ENCODE measurements at places on chromosomes 16 and 17.

DNA sequence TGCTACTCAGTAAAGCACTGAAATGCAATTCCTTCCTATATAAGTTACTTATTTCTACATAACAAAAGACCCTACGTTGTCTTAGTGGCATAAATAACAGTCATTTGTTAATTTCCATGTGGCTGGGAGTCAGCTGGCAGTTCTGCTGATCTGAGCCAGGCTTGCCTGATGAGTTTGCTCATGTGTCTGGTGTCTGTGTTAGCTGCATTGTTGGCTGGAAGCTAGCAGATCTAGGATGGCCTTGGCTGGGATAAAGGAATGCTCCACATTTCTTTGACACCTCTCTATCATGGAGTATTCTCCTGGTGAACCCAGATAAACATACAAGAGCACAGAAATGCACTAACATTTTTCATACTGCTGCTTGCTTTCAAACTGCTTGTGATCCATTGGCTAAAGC lies 264.4 kb upstream of the MON1B start:
- DNase-seq: no peak

DNA sequence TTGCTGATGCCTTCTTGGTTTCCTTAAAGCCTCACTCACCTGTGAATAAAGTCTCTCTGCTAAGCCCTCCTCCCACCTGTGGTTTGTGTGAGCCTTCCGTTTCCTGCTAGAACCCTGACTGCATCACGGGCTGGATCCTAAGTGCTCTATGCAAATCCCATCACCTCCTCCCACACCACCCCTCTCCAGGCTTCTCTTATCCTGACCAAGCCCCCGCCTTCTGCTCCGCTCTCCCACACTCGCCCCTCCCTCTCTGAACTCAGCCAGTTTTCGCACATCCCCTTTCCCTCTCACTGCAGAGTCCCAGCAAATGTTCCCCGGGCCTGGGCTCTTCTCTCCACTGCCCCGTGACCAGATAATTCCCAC lies 51.8 kb downstream of the PIMREG start:
- DNase-seq: no peak

- no peak for DNase-seq
Observed at GRCh38 chr16:84329843-84330684, 35.4 kb downstream of the WFDC1 start.

GRCh38 chr16:74511961-74512360 lies 90.7 kb upstream of the CLEC18B start:
- no peak for DNase-seq

DNA sequence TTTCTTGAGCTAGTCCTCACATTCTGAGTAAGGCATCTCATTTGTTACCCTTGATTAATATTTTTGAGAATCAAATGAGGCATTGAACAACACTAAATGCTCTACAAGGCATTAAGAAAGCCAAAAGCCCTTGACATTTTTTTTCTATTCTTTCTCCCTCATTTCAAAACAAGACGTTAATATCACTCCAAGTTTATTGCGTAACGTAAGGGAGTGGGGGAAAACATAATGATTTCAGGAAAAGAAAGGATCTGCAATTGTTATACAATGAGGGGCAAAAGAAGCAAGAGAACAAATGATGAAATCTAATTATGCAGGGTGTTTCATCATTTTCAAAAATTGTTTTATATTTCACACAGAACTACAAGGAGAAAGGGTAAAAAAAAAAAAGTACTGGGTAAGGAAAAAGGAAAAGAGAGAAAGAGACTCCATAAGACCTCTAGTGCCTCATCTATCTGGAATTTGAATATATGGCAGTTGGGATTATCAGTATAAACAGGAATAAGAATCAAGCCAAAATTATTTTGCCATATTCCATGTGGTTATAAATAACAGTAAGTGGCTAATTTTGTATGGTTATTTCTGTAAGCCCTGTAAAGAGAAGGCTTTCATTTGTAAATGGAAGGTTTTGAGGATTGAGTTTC lies 163.0 kb downstream of the ABCA8 start:
- no peak for DNase-seq

DNA sequence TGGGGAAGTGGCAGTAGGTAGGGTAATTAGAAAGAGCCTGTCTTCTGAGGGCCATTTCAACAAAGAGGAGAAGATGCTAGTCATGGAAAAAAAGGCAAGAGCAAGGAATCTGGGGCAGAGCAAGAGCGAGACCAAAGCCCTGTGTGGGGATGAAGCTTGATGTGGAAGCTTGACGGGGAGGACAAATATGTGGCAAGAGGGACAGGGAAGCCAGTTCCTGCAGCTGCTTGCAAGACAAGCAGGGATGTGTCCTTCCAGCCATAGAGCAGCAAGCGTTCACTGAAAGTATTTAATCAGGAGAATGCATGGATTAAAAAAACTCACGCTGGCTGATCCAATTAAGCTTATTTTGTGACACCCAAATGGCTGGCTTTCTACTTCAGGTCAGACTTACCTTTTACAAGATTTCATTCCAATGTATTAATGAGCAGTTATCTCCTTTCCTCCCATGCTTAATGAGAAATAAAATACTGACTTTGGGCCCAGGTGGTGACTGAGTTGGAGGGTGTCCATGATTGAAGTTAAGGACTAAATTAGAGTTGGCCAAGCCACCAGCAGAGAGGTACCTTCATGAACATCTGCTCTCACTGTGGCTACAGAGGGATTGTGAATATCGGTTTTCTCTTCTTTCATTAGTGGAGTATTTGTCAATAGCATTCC lies 76.8 kb downstream of the ABCA8 start:
- no peak for DNase-seq

GRCh38 chr16:49701065-49701685 lies 154.7 kb downstream of the ZNF423 start:
- no peak for DNase-seq

- DNase-seq: no peak
Observed at GRCh38 chr16:57855188-57855587, 52.9 kb upstream of the KIFC3 start.

DNA sequence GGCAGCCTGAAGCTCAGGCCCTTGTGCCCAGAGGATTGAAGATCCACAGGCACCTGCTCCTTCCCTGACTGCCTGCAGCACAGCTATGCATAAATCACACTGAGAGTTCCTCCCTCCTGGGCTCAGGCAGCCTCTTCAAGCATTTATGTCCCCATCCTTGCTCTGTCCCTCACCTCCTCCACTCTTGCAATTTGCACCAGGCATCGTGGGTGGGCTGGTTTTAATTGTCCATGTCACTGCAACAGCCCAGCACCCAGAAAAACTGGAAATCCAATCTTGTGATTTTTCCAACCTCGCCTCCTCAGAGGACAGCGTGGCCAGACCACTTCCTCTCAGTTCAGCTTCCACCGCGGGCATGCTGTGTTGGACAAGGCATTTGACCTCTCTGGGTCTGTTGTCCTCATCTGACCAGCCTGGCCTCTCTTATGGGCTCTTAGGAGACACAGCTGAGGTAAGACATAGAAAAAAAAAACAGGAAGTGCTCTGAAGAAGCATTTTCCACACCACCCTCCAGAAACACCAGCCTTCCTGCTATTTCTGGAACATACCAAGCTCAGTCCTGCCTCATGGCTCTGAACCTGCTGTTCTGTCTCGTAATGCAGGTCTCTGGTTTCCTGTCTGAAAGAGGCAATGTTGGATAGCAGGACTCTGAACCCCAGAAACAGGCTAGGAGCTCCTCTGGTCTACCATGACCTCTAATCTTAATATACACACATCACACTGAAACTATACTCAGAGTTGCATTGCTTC lies 8.3 kb downstream of the TMEM114 start:
- DNase-seq: no peak

- DNase-seq: no peak
Observed at GRCh38 chr16:30744183-30744582, 4.0 kb upstream of the PHKG2 start.

DNA sequence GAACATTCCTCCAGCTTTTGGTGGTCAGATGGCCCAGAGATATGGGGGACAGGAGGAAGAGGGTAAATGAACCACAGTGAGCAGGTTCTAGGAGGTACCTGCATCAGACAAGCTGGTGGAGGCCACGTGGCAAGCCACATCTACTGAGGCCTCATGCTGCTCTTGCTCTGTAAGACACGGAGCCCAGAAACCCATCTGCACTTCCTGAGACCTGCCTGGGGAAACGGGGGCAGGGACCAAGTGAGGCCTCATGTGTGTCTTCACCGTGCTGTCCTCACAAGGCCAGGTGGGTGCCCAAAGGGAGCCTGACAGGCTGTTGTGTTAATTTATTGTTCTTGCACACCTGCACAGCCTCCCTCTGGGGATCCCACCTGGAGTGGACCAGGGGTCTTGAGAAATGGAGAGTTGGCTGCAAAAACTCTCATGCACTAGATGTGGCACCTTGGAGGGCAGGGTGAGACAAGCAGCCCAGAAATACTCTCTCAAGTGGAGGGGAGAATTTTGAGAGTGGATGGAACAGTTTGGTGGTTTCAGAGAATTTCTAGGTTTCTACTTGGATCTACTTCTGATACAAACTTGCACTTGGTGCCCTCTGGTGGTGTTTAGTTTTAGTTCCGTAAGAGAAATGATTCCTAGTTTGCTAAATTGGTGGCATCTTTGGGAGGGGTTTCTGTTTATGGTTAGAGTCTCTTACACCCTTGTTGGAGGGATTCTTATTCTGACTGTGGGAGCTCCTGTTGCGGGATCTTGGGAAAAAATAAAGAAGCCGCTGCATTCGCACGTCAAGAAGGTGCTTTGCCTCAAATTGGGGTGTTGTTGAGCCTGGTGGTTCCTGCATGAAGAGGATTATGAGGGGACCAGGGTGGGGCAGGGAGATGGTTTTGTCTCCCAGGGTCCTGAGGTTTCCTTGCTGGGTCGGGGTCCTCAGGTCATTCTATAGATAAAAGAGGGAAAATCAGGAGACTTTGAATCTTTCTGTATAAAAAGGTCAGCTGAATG lies 47.5 kb downstream of the SLC6A2 start:
- DNase-seq: peak; percentile 34

DNA sequence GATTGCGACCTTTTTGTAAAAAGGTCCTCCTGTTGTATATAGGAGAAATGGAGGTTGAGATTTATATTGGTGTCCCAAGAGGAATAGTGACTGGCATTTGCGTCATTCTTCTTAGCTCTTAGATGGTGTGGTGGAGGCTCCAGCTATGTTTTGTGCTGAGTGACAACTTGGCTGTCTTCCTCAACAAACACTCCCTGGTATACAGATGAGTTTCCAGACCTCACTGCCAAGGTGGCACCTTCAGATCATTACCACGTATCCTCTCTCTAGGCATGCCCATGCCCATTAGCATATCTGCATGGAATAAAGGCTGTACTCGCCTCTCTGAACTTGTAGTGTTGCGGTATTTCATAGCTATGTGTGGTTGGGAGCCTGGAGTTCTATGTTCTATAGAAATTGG lies 120.0 kb downstream of the MAP2K4 start:
- no peak for DNase-seq

DNA sequence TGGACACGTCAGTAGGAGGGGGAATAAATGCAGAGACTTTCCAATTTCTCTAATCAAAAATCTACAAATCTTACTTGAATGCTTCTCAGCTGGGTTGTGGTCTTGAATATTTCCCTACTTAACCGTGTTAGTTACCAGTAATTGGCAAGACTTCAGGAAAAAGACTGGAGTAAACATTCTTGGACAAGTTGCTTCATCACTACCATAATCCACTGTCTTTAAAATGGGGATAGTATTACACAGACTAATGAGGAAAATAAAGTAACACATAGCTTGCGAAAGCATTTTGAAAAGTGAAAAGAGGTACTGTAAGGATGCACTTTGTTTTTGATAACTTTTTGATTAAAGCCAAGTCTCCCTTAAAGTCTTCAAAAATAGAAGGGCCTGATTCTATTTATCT lies 18.4 kb downstream of the MYH1 start:
- DNase-seq: no peak

DNA sequence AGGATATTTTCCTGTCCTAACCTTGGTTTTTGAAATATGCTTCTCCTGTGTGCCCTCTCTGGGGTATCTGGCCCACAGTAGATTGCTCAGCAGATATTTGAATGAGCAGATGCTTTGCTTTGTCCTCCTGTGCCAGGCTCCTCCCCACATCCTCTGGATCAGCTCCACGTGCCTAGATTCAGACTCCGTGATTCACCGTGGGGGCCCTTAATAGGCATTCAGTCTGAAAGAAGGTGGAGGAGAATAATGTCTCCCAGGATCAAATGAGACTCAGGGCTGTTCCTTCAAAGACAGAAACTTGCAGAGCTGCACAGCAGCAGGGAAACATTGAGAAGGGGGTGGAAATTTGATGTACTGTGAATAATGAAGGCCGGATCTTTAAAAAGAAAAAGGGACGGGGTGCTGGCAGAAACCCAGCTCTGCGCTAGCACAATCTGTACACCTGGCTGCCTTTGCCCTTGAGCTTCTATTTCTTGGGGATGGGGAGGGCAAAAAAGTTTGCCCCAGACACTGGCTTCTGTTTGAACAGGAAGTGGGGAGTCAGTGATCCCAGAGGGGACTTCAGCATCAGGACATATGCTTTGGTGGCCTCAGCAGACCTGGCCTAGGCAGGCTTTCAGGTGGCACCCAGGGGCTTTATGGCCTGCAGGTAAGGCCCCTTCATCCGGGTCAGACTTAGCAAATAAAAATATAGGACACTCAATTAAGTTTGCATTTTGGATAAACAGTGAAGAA lies 15.9 kb upstream of the SLC12A3 start:
- DNase-seq: no peak

- DNase-seq: no peak
Observed at GRCh38 chr16:50360033-50360778, 8.6 kb downstream of the BRD7 start.

- no peak for DNase-seq
Observed at GRCh38 chr16:49625311-49626065, 230.4 kb downstream of the ZNF423 start.

- DNase-seq: no peak
Observed at GRCh38 chr17:34721326-34721725, 141.9 kb downstream of the TMEM132E start.

DNA sequence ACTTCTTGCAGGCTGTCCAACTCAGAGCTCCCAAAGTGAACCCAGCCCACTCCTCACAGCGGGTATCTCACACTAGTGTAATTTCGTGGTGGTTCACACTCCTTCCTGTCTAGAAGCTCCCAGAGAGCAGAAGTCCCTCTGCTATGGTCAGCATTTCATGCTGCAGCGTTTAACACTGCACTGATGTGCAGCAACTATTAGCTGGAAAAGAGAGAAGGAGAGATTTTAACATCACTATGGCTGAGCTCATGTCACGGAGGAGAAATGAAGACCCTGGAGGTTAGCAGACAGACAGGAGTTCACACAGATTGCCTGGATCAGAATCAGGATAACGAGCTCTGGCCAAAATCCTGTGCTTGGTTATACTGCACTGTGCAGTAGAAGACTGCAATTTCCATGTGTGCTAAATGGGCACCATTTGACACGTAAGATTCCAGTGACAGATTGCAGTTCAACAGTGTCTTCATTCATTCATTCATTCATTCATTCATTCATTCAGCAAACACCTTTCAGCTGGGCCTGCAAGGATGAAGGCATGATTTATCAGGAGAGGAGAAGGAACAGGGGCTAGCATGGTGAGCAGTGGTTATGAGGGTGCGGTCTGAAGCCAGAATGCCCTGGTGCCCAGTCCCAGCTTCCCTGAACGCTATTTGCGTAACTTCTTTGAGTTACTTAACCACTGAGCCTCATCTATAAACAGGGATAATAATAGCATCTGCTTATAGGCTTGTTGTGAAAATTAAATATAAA lies 5.3 kb upstream of the CCL1 start:
- no peak for DNase-seq

GRCh38 chr17:57441270-57441600 lies 184.9 kb downstream of the MSI2 start:
- DNase-seq: no peak

- DNase-seq: no peak
Observed at GRCh38 chr16:85716680-85717038, 27.9 kb upstream of the GINS2 start.
